ENCODE measurements at places on chromosomes 11 and 22.

DNA sequence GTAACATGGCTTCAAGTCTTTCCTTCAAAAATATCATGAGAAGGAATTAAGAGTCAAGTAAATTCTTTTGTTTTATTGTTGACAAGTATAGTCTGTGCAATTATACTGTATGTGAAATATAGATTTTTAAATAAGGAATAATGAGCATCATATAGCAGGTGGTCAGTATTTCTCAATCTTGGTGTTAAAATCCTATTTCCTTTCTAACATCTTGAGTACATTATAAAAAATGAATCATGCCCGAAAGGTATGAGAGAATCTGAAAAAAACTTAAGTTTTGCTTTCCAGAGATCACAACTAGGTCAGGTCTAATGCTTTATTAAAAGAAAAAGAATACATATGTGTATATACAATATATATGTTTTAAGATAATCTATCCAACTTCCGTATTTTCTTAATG lies 53.1 kb downstream of the KIF18A start:
- DNase-seq, result no peak

- DNase-seq, result no peak
Measured at GRCh38 chr11:10611979-10612862, 43.8 kb upstream of the LYVE1 start.

DNA sequence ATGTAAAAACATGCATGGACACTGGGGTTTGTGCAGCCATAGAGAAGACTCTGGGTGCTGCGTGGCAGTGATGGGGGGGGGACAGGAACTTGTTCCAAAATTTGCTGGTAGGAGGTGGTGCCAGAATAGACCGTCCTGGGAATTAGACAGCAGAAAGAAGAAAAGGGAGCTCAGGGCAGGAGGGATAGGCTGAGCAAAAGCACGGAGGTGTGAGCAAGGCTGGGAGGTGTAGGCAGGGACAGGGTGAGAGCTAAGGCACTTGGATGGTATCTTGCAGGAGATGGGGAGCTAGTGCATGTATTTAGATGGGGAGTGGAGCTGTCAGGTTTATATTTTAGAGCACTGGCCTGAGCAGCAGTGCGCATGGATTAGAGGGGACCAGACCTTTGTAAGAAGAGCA lies 53.8 kb downstream of the PKNOX2 start:
- DNase-seq, result no peak

- DNase-seq, result no peak
Measured at GRCh38 chr11:115766561-115766960, 262.3 kb upstream of the CADM1 start.

DNA sequence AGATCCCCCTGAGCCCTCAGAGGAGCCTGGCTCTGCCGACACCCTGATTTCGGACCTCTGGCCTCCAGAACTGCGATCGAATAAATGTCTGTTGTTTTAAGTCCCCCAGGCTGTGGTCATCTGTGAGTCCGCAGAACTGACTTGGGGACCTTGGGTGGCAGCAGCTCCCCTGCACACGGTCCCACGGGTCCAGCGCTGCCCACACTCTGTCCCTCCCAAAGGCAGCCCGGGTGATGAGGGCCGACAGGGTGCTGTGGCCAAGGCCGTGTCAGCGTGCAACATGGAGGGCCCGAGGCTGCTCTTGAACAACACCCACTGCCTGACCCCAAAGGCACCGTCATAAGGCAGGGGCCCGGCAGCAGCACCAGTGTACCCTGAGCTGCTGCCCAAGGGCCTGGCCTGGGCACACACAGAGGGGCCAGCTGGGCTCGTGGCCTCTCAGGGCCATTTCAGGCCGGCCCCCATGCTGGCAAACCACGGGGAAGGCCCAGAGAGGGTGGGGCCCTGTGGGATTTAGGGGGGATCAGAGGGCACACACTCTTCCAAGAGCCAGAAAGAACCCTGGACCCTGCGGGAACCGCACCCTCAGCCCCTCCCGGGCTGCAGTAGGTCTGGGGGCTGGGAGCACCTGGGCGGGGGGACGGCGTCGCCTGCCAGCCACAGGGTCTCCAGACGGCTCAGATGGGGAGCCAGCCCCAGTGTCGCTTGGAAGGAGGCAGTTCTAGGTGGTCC lies 77.1 kb upstream of the PRR5 start:
- DNase-seq, result no peak

- DNase-seq, result no peak
Measured at GRCh38 chr22:24981656-24982055, 29.1 kb downstream of the KIAA1671 start.

DNA sequence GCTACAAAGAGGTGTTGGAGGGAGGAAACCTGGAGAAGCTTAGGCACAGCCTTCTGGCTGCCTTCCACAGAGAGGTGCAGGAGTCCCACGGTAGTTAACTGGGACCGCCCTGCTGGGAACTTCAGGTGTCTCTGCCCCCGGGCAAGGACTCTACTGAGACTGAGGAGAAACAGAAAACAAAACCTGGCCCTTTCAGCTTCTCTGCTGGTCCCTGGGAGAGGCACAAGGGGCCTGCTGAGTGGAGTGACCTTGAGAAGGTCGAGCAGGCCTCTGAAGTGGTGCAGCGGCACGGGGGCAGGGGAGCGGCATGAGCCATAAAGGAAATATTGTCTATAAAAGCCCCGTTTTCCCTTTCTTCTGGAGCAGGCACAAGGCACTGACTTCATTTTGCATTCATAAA lies 38.9 kb downstream of the NTM start:
- DNase-seq, result no peak

DNA sequence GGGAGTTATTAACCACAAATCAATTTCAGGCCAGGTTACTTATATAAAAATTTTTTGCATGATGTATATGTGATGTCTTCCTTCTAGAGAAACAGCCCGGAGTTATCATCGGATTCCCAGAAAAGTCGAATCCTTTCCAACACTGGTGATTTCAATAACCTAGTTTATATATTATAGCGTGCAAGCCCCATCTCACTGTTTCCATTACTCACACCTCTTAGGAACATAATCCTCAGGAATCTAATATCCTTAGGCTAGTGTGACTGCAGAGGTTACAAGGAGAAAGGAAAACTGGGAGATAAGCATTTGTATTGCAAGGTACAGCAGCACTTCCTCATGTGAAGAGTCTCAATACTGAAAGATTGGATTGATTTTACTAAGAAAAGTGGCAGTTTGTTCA lies 20.3 kb downstream of the ARHGAP20 start:
- no peak for DNase-seq

- DNase-seq, result no peak
Measured at GRCh38 chr22:48536541-48537342, 1290.9 kb downstream of the BRD1 start.

DNA sequence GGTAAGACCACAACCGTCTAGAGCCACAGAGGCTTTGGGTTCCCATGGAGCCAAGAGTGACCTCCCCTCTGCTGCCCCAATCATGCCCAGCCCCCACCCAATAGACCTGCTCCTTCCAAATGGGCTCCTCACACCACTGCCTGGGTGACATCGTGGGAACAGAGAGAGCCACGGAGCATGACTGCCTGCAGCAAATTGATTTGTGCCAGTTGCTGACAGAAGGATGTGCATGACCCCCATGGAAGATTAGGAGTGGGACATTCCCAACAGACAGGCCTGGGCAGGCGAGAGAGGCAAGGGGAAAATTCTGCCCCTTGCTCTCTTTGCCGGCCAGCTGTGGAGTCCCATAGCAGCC lies 88.5 kb downstream of the TENM4 start:
- DNase-seq, result no peak

DNA sequence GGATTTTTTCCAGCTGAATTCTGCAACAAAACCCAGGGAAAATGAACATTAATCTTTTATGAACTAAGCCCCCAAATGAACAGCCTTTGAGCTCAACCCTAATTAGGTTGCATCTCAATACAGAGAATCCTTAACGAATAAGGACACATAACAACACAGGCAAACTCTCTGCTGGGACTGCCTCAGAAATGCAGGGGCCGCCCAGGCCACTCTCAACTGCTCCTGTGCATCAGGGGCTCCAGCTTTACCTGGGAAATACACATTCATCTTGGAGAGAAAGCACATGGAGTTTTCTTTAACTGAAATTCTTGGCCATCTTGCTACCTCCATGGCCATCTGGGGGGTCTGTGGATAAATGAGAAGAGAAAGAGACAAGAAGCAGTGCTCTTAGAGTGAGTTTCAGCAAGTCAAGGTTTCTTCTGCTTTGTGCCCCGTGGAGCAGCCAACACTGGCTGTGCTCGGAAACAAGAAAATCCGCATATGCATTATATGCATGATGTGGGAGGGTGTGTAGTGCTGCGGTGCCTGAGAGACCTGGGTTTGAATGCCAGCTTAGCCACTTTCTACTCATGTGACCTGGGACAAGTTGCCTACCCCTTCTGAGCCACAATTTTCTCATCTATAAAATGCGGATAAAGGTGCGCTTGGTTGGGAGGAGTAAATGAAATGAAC lies 81.9 kb upstream of the RCN1 start:
- no peak for DNase-seq

- DNase-seq, result no peak
Measured at GRCh38 chr11:102064316-102064715, 17.1 kb downstream of the CFAP300 start.

DNA sequence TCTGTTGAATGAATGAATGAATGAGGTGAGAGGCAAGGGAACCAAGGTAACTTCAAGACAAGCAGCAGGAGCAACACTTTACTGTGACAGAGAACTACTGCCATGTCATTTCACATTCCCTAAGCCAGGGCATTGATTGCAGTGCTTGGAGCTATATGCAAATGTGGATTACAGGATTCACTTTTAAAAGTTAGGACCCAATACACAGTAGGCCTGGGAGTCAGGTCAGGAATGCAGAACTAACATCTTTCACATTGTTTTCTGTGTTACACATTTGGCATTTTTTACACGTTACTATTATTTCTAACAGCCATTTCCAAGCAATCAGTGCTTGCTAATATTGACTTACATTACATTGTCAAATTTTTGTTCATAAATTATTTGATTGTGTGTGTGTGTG lies 26.2 kb upstream of the ME3 start:
- DNase-seq, result no peak

- no peak for DNase-seq
Measured at GRCh38 chr22:47231759-47232158, 469.3 kb downstream of the TBC1D22A start.

GRCh38 chr22:38315823-38316363 lies 1.3 kb downstream of the CSNK1E start:
- no peak for DNase-seq

DNA sequence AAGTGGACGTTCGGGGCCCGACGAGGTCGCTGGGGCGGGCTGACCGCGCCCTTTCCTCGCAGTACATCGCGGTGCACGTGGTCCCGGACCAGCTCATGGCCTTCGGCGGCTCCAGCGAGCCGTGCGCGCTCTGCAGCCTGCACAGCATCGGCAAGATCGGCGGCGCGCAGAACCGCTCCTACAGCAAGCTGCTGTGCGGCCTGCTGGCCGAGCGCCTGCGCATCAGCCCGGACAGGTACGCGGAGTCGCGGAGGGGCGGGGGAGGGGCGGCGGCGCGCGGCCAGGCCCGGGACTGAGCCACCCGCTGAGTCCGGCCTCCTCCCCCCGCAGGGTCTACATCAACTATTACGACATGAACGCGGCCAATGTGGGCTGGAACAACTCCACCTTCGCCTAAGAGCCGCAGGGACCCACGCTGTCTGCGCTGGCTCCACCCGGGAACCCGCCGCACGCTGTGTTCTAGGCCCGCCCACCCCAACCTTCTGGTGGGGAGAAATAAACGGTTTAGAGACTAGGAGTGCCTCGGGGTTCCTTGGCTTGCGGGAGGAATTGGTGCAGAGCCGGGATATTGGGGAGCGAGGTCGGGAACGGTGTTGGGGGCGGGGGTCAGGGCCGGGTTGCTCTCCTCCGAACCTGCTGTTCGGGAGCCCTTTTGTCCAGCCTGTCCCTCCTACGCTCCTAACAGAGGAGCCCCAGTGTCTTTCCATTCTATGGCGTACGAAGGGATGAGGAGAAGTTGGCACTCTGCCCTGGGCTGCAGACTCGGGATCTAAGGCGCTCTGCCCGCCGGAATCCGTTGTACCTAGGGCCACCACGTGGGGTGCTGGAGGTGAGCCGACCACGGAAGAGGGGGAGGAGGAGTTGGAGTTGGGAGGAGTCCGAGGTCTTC lies 771 bp downstream of the MIF start:
- DNase-seq, result peak; percentile 35

GRCh38 chr22:42380769-42381551 lies 51.2 kb downstream of the NFAM1 start:
- no peak for DNase-seq

DNA sequence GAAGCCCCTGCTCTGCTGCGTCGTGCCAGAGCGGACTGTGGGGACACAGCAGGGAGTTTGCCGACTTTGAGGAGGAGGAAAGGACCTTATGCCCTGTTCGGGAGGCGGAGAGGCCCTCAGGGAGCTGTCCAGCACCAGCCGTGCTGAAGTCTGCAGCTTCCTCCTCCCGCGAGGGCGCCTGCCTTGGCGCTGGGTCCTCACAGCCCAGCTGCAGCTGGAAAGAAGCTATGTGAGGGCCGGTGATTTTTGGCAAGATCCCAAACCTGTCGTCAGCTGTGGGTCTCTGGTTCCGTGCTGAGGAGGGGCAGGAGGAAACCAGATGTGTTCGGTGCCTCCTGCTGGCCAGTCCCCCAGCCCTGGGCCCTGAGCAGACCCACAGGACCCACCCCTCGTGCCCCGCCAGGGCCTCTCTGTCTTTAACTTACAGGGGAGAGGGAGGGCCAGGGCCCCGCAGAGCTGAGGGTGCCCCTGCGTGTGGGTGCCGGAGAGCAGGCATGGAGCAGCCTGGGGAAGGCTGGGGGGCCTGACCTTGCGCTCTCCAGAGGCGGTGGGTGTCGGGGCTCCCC lies 12.0 kb downstream of the BRSK2 start:
- no peak for DNase-seq

GRCh38 chr11:16902781-16903378 lies 111.3 kb downstream of the PLEKHA7 start:
- peak; percentile 65 for DNase-seq

- no peak for DNase-seq
Measured at GRCh38 chr11:100801225-100801999, 114.3 kb downstream of the ARHGAP42 start.

DNA sequence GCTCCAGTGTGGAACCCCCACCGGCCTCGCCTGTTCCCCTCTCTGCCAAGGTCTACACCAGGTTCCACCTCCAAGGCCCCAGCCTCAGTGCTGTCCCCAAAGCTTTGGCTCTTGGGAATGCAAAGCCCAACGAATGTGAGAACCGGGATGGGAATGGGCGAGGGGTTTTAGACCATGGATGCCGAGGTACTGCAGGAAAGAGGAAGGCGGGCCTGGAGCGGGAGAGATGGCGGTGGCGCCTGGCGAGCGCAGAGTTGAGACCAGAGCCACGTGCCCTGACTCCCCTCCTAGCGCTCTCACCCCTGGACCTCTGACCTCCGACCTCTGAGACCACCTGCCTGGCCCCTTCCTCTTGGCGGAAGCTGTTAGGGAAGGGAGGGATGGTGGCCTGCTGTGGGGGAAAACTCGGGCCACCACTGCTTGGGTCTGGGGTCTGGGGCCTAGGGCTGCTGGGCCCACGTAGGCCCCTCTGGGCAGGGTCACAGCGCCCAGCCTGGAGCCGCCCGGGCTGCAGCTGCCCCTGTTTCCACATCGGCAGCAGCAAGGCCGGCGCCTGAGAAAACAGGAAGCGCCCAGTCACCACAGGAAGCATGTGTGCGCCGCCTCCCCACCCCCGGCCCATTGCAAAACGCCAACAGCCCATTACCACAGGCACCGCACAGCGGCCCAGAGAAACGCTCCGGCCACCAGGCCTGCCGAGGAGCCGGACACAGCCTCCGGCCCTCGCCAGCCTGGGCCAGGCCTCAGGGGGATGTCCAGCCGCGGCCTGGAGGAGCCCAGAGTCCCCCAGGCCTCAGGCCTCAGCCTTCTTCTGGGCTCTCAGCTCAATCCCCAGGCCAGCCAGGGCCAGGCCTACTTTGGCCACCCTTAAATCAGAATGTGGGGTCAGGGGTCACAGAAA lies 13.8 kb upstream of the SLC39A13 start:
- peak; percentile 97 for DNase-seq

- no peak for DNase-seq
Measured at GRCh38 chr11:127616158-127616557, 615.6 kb upstream of the KIRREL3 start.
